T-helper 2 cell (primary cell): ENCODE measurements at places on chromosomes 3 and 15.

GRCh38 chr3:8492744-8493511 lies 8.7 kb upstream of the LMCD1 start:
- peak; percentile 27 for DNase-seq

GRCh38 chr3:185405664-185406063 lies 42.7 kb downstream of the MAP3K13 start:
- DNase-seq = no peak

DNA sequence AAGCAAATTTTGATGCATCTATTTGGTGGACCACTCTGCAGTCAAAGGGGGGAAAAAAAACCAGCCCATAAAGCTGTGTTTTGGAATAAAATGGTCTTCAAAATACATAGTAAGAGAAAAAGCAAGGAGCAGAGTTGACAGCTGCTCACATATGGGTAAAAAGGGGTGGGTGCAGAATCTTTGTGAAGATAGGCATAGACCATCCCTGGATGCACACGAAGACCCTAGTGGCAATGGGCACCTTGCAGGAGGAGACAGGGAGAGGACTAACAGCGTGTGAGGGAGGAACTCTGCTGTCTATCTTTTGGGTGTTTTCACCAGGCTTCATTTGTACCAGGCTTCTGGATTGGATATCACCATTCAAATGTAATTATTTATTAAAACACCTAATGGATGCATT lies 43.9 kb downstream of the CTNNB1 start:
- no peak for DNase-seq

- DNase-seq = no peak
These were observed 78.0 kb downstream of the FSIP1 start for GRCh38 chr15:39704689-39705088.

GRCh38 chr3:185330644-185331043 lies 32.3 kb upstream of the MAP3K13 start:
- no peak for DNase-seq

- no peak for DNase-seq
These were observed 1.0 kb downstream of the PAK2 start for GRCh38 chr3:196740481-196741248.

DNA sequence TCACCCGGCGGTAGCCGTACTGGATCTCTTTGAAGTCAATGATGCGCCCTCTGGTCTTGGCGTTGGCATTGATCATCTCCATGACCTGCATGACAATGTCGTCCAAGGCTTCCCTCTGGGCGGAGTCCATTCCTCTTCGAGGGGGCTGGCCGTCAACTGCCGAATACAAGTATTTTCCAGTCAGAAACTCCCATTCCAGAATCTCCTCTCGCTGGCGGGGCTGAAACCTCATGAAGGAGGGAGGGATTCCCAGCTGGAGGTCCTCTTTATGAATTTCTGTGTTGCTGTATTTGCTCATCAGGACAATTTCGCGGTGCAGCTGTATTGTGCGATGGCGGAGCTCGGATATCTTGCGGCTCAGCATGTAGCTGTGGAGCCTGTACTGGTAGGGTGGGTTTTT lies 73.4 kb downstream of the CHSY1 start:
- no peak for DNase-seq

- DNase-seq = no peak
These were observed 232.8 kb upstream of the BHLHE40 start for GRCh38 chr3:4746241-4746958.

GRCh38 chr3:172391592-172392302 lies 56.5 kb downstream of the GHSR start:
- DNase-seq = no peak

DNA sequence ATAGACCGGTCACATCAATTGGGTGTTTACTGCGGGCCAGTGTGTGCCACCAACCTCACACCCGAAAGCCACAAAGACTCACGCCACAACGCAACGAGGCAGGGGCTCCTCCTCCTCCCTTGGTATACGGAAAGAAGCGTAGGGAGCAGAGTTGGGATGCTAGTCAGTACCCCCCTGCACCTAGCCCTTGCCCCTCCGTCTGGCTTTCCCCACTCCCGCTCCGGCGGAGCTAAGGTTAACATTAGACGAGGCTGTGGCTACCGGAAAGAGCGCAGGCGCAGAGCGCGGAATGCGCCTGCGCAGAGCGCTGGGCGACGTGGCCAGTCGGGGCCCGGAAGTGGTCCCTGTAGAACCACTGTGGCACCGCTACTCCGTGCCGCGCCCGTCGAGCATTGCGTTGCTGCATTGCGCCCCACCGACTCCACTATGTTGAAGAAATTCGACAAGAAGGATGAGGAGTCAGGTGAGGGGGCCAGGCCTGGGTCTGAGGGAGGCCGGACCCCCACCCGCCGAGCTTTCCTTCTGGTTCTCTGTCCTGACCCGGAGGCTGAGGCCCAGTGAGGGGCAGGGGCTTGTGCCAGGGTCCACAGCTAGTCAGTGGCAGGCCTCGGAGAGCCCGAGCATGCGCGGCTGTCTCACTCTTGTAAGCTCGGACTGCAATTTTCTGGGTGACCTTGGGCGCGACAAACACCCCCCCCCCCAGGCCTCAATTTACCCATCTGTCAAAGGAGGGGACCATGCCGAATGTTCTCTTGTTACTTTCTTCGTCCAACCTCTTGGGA lies at the start of gene COPG1:
COPG1 (plus strand) TSS at position 323 of the 782 bp plus-strand sequence; CDS start at position 427, 104 bp downstream.
- peak; percentile 93 for DNase-seq

GRCh38 chr3:164132878-164133277 lies 945.4 kb downstream of the SI start:
- no peak for DNase-seq

GRCh38 chr15:41072013-41072412 lies 44.1 kb downstream of the INO80 start:
- no peak for DNase-seq

DNA sequence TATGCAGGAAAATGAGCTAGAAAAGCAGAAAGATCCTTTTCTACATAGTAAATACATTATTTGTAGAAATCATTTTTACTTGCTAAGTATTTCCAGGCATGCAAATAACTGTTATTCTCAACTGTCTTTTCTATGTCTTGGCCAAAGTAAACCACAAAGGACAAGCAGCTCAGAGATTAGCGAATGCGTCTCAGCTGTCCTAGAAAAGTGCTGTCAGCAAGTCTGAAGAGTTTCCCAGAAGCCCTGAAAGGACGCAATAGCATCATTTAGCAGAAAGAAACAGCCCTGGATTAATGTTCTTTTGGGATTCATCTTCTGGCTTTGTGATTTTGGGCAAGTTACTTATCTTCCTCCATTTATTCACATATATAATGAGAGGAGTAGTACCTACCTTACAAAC lies 100.3 kb downstream of the ZIC1 start:
- DNase-seq = no peak

- DNase-seq = no peak
These were observed 2.7 kb downstream of the UQCC5 start for GRCh38 chr3:52539010-52539653.
